ENCODE measurements at places on chromosomes 4 and X. TPM values are rescaled to one million over a fixed set of nuclear protein-coding genes. Genes with fewer than 3 reads are reported as not detected.
A peak's percentile ranks its signal among the peaks of the same experiment; 100 is the strongest.

DNA sequence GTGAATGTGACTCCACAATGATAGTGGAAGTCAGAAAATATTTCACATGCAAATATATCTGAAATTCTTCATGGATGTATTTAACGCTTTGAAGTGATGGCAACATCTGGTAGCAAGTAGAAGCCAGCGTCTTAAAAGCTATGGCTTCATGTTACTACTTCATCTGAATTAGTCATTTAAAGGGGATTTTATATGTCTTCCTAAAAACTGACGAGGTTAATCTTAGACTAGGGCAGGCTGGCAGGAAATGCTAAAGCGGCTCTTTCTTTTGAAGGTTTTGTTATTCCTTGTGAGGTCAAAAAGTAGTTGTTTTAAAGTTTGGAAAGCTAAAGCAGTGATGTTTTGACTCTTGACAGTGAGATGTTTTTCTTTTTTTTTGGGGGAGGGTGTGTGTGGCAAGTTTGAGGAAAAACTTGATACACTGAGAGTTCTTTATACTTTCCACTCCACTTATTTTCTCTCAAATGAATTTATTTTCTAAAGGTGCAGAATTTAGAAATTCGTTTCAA is 22.6 kb downstream of the PLS3 start:
- H3K36me3 ChIP-seq: peaks cover 5% of the 10 kb centered on the region
- H3K27ac ChIP-seq: peak overlapping the region; percentile 42
- peaks cover 41% of the 10 kb centered on the region for H3K4me1 ChIP-seq
- DNase-seq: no peak

RGS12 gene
- total RNA-seq: 11.1 TPM

CFAP99 gene
- total RNA-seq: 0.32 TPM

- H3K4me3 ChIP-seq: no peak overlapping the region
- H3K27me3 ChIP-seq: no peaks in the 10 kb centered on the region
- peak; percentile 30 for DNase-seq
- H3K27ac ChIP-seq: no peak overlapping the region
- H3K36me3 ChIP-seq: no peaks in the 10 kb centered on the region
Observed at GRCh38 chrX:19017271-19017670, 33.4 kb upstream of the PHKA2 start.

GRCh38 chr4:88570001-88570400 is 22.3 kb upstream of the HERC3 start:
- no peaks in the 10 kb centered on the region for H3K27me3 ChIP-seq
- H3K27ac ChIP-seq: no peak overlapping the region
- no peak overlapping the region for H3K4me3 ChIP-seq
- H3K4me1 ChIP-seq: no peaks in the 10 kb centered on the region
- no peak for DNase-seq

GRCh38 chr4:128835498-128836222 is 26.2 kb downstream of the JADE1 start:
- H3K27me3 ChIP-seq: no peaks in the 10 kb centered on the region
- no peak overlapping the region for H3K27ac ChIP-seq
- no peak overlapping the region for H3K4me3 ChIP-seq
- no peak for DNase-seq
- H3K4me1 ChIP-seq: peaks cover 30% of the 10 kb centered on the region
- peaks cover 11% of the 10 kb centered on the region for H3K36me3 ChIP-seq

CLGN gene
- 2.1 TPM for total RNA-seq

DNA sequence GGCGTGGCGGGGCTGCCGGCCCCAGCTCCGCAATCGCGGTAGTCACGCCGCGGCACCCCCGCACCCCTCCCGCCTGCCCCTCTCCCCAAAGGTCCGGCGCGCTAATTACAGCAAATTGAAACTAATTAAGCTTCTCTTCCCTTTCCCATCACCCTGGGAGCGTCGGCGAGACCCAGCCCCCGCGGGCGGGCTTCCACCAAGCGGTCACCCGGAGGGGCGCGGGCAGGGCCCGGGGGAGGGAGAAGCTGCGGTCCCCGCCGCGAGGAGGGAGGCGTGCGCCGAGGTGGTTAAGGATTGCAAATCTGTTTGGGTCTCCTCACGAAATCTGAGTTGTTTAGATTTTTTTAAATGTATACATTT is 13.1 kb downstream of the ARX start:
- H3K36me3 ChIP-seq: peaks cover 21% of the 10 kb centered on the region
- peaks cover 51% of the 10 kb centered on the region for H3K27me3 ChIP-seq
- H3K4me3 ChIP-seq: peak overlapping the region; percentile 73
- H3K4me1 ChIP-seq: peaks cover 9% of the 10 kb centered on the region
- H3K27ac ChIP-seq: peak overlapping the region; percentile 53
- DNase-seq: no peak

DNA sequence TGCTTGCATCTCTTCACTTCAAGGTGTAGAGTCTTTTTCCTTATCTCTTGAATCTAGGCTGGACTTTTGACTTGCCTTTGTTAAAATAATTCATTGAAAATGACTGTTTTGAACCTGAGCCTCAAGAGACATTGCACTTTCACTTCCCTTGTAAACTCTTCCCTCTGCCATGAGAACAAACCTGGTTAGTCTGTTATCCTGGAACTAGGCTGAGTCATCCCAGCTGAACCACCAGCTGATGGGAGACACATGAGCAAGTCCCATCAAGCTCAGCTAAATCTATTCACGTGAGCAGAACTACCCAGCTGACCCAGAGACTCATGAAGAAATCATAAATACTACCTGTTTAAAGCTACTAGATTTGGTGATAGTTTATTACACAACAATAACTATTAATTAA is 202.3 kb upstream of the CENPE start:
- no peak overlapping the region for H3K27ac ChIP-seq
- no peaks in the 10 kb centered on the region for H3K27me3 ChIP-seq
- no peak for DNase-seq
- no peaks in the 10 kb centered on the region for H3K4me1 ChIP-seq

DNA sequence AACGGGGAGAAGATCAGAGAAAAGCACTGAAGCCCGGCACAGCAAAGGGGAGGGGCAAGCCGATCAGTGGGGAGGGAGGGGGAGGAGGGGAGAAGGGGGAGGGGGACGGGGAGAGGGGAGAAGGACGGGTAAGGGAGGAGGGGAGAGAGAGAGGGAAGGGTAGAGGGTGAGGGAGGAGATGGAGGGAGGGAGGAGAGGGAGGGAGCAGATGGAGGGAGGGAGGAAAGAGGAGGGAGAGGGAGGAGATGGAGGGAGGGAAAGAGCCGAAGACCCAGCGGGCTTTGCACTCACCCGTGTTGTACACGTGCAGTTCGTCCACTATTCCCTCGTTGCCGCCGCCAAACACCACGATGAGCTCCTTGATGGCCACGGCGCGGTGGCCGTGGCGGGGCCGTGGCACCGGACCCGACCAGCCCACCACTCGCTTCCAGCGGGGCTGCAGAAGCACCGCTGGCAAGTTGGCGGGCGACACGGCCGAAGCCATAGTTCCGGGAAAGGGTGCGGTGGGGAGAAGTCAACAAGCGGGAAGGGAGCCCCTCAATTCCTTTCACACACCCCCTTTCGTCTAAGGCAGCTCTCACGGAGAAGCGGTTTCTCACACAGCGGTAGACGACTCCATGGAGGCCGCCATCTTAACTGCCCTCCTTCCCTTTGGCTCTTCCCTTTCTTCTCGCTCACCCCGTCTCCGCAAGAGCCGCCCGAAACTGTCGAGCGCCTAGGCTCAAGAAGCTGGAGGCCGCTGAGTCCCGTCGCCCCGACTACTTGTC is 1.1 kb downstream of the HCFC1 start:
- H3K36me3 ChIP-seq: peaks cover 64% of the 10 kb centered on the region
- H3K4me1 ChIP-seq: peaks cover 34% of the 10 kb centered on the region
- no peaks in the 10 kb centered on the region for H3K27me3 ChIP-seq
- H3K27ac ChIP-seq: peak overlapping the region; percentile 98
- peak overlapping the region; percentile 89 for H3K4me3 ChIP-seq
- peak; percentile 13 for DNase-seq

TLR10 gene
- total RNA-seq: not detected

GC gene
- 2.5 TPM for total RNA-seq

DNA sequence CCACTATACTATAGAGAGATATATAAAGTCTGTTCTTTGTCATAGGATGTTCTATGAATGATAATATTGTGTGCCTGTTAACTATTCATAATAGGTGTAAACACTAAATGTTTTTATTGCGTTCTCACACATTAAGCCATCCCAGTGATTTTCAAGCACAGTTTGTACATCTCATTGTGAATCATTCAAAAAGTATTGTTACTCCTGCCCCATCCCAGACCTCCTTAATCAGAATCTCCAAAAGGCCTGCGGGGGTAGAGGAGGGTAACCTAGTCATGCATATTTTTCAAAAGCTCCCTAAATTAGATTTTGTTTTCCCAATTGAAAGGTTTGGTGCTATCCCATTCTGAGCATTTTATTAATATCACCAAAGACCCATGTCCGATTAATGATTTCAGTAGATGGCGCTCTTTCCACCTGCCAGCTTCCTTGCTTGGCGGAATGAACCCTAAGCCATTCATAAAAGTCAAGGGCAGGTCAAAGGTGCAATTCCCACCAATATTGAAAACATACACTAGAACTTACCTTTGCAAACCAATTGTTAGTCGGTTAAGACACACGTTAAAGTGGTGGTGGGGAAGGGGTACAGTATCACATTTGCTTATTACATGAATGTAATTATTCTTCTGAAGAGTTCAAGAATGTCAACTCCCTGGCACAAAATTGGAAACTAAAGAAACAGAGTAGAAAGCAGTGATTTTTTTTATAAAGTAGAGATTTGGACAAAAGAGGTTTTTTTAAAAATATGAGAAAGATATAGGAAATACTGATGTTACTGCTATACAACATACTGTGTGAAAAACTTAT is 5.8 kb upstream of the TET2 start:
- no peak overlapping the region for H3K27ac ChIP-seq
- no peaks in the 10 kb centered on the region for H3K27me3 ChIP-seq
- H3K4me1 ChIP-seq: peaks cover 11% of the 10 kb centered on the region
- peaks cover 11% of the 10 kb centered on the region for H3K36me3 ChIP-seq
- no peak overlapping the region for H3K4me3 ChIP-seq
- DNase-seq: peak; percentile 8

GRCh38 chr4:15340902-15341732 is 86.7 kb upstream of the C1QTNF7 start:
- H3K27ac ChIP-seq: no peak overlapping the region
- H3K4me3 ChIP-seq: no peak overlapping the region
- peaks cover 8% of the 10 kb centered on the region for H3K4me1 ChIP-seq

PDE6B gene
- not detected for total RNA-seq

VEGFD gene
- total RNA-seq: 1.6 TPM

CT83 gene
- 30.5 TPM for total RNA-seq

GRCh38 chrX:15395789-15396188 is 11.6 kb upstream of the VEGFD start:
- DNase-seq: no peak
- no peaks in the 10 kb centered on the region for H3K4me1 ChIP-seq
- H3K27ac ChIP-seq: no peak overlapping the region
- H3K4me3 ChIP-seq: no peak overlapping the region
- H3K27me3 ChIP-seq: no peaks in the 10 kb centered on the region
- no peaks in the 10 kb centered on the region for H3K36me3 ChIP-seq

NKX6-1 gene
- total RNA-seq: 1.8 TPM

DNA sequence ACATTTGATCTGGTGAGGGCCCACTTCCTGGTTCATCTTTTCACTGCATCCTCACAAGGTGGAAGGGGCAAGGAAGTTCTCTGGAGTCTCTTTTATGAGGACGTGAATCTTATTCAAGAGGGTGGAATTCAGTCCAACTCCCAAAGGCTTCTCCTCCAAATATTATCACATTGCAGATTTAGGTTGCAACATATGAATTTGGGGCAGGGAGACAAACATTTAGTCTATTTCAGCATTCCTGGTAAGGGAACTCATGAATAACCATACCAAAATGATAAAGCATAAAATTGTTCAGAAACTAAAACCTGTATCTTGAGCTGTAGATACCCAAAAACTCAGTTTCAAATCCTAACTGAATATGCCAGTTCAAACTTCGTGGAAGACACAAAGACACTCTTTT is 246.8 kb downstream of the QDPR start:
- DNase-seq: no peak
- H3K36me3 ChIP-seq: no peaks in the 10 kb centered on the region
- H3K27ac ChIP-seq: no peak overlapping the region
- H3K4me3 ChIP-seq: no peak overlapping the region
- peaks cover 44% of the 10 kb centered on the region for H3K27me3 ChIP-seq
- H3K4me1 ChIP-seq: no peaks in the 10 kb centered on the region

- no peaks in the 10 kb centered on the region for H3K4me1 ChIP-seq
- H3K4me3 ChIP-seq: no peak overlapping the region
- no peak for DNase-seq
- H3K36me3 ChIP-seq: no peaks in the 10 kb centered on the region
- no peak overlapping the region for H3K27ac ChIP-seq
Observed at GRCh38 chr4:168863719-168864647, 146.1 kb downstream of the CBR4 start.

GRCh38 chr4:54400188-54400587 is 171.1 kb downstream of the PDGFRA start:
- H3K36me3 ChIP-seq: no peaks in the 10 kb centered on the region
- no peak for DNase-seq

All from Calu3 (cell line).